ENCODE measurements at places on chromosomes 6 and 20. TPM values are rescaled to one million over a fixed set of nuclear protein-coding genes. Genes with fewer than 3 reads are reported as not detected.

Gene L3MBTL3
- 6.4 TPM for total RNA-seq

GRCh38 chr6:5455142-5455541 is 193.8 kb downstream of the FARS2 start:
- DNase-seq: no peak

Gene LY6G6C
- not detected for total RNA-seq

DNA sequence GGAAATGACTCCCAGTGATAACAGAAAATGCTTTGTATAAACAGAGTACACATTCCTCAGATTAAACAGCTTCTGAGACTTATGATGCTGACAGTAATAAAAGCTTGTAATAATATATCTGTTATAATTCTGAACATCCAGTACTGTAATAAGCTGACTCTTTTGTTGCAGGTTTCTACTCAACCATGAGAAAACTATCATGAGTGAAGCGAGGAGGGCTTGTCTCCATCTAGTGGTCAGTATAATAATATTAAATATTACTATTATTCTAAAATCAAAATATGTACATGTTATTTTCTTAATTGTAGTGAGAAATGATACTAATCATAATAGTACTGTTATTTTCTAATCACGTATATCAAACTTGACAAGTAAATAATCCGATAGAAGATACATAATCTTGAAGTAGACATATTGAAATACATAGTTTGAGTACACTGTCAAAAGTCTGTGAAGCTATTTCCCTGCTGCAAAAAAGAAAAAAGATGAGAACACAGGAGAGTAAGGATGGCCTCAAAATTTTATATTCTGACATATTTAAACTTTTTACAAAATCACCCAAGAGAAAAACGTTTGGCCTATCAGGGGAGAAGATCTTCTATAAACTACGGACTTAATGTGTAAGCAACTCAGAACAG is 183.1 kb downstream of the MOXD1 start:
- no peak for DNase-seq

Gene MOXD1
- total RNA-seq: 2.0 TPM

DNA sequence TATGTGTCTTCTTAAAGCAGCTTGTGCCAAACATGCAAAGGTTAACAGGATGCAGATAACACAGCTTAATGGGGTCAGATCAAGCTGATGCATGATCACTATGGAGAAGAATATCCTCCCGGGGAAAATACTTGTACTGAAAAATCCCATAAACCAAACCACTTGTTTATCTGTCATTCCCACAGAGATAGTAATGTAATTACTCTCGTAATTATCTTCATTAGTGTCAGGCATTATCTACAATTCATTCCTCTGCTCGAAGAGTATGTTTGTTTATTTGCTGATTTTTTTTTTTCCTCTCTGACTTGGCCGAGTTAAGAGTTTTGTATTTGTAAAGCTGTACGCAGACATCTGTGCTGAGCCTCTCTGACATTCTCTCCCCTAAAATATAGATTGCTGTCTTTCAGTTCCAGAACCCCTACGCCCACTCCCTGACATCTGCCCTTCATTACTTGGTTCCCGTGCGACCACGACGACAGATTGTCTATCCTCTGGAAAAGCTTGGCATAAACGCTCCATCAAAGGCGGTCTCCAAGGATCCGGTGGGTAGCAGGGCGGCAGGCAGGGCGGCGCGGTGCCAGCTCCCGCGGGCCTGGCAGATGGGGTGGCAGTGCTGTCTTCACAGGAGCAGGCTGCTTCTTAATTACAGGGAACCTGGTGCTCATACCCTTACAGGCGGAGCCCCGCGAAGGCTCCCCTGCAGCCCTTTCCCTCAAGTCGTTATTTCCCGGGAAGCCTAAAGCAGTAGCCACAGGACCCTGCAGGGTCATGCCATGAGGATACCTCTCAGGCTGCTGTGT is 147.2 kb downstream of the CFAP61 start:
- no peak for DNase-seq

DNA sequence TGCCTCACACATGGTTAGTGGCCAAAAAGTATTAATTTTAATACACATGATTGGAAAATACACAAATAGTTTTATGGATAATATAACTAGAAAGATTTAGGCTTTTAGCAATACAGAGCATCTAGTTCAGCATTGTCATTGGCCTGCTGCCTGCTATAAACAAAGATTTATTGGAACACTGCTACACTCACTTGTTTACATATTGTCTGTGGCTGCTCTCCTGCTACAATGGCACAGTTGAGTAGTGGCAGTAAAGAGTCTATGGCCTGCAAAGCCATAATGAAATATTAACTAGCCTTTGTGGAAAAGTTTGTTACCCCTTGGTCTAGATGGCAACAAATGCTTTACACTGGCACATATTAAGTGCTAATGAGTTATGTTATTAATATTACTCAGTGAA is 37.8 kb downstream of the ZNF451 start:
- no peak for DNase-seq

DNA sequence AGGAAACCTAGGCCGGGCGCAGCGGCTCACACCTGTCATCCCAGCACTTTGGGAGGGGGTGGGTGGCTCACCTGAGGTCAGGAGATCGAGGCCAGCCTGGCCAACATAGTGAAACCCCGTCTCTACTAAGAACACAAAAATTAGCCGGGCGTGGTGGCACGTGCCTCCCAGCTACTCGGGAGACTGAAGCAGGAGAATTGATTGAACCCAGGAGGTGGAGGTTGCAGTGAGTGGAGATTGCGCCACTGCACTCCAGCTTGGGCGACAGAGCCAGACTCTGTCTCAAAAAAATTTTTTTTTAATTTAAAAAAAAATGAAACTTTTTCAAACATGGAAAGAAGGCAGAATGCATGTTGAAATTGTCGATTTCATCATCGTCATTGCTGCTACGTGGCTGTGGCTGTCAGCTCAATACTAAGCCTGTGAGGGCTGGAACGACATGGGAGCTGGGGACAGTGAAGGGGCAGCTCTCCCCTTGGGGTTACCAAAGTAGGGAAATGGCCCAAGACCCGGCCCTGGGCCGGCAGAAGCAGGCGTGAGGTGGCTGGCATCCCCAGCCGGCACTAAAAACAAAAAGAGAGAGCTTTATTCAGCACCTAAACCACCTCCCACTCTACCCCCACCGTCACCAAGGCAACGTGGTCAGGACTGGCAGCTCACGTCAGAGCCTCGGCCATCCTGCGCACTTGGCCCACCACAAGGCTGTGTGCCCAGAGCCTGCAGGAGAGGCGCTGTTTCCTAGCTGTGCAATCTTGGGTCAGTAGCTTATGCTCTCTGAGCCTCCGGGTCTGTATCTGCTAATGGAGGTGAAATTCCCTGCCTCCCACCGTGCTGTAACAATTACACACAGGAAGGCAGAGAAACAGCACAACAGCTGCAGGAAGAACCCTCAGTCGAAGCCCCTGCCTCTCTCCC is 30.8 kb downstream of the AGPAT4 start:
- DNase-seq: no peak

DNA sequence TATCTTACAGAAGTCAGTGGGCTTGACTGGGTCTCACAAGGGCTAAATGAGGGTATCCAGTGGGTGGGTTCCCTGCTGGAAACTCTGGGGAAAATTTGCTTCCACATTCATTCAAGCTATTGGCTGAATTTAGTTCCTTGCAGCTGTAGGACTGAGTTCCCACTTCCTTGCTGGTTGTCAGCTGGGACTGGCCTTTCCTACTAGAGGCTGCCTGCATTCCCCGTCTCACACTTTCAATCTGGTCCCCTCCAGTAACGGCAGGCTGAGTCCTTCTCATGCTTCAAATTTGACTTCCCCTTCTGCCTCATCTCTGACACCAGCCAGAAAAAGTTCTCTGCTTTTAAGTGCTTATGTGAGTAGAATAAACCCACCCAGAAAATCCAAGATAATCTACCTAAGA is 4.4 kb downstream of the CSNK2A1 start:
- DNase-seq: no peak

Gene TBX18
- total RNA-seq: 45.5 TPM

Gene NNAT
- total RNA-seq: 0.65 TPM

Gene RBPJL
- not detected for total RNA-seq

GRCh38 chr6:143337201-143337949 is 113.1 kb downstream of the ADAT2 start:
- DNase-seq: no peak

- no peak for DNase-seq
Measured at GRCh38 chr20:36454698-36455427, 86.5 kb upstream of the MYL9 start.

- no peak for DNase-seq
Measured at GRCh38 chr6:43052842-43053544, 658 bp downstream of the CUL7 start.

Gene NRSN1
- not detected for total RNA-seq

DNA sequence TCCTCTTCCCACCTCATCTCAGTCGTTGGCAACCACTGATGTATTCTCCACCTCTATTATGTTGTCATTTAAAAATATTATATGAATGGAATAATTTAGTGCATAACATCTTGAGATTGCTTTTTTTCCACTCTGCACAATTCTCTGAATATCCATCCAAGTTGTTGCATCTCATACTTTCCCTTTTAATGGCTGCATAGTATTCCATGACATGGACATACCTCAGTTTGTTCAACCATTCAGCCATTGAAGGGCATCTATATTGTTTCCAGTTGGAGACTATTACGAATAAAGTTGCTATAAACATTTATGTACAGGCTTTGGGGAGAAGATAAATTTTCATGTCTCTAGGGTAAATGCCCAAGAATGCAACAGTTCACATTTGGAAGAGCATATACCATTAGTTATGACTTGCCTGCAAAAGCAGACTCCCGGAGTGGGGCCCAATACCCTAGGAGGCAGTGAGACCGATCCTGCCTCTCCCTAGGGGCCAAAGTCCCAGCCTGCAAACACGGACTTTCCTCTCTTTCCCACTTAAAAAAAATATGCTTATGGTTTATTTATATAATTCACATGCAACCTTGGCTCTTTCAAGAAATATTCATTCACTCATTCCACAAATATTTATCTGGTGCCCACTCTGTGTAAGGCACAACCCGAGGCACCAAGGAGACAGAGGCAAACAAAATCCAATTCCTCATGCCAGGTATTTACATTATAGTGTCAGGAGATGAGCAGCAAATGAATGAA is 227.0 kb upstream of the PMEPA1 start:
- DNase-seq: no peak

- DNase-seq: no peak
Measured at GRCh38 chr6:31383149-31383548, 20.2 kb upstream of the MICA start.

Gene DEFB132
- not detected for total RNA-seq

DNA sequence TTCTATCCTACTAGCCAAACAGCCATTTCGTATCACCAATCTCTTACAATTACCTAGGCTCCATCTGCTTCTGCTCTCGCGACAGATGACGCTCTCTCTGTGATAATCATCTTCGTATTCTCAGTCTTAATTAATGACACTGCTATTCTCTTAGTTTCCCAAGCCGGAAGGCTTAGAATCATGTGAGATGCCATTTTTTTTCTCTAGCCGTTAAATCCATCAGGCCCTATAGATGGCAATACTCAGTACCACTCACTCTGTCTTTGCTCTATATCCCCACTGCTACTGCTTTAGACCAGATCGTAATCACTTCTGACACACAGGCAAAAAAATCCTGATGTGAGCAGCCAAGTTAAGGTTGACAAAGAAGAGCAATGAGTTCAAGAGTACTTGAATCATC is 2.1 kb upstream of the THEMIS start:
- no peak for DNase-seq

- no peak for DNase-seq
Measured at GRCh38 chr6:159982731-159983506, 14.0 kb downstream of the IGF2R start.

Gene MCHR2
- total RNA-seq: not detected

DNA sequence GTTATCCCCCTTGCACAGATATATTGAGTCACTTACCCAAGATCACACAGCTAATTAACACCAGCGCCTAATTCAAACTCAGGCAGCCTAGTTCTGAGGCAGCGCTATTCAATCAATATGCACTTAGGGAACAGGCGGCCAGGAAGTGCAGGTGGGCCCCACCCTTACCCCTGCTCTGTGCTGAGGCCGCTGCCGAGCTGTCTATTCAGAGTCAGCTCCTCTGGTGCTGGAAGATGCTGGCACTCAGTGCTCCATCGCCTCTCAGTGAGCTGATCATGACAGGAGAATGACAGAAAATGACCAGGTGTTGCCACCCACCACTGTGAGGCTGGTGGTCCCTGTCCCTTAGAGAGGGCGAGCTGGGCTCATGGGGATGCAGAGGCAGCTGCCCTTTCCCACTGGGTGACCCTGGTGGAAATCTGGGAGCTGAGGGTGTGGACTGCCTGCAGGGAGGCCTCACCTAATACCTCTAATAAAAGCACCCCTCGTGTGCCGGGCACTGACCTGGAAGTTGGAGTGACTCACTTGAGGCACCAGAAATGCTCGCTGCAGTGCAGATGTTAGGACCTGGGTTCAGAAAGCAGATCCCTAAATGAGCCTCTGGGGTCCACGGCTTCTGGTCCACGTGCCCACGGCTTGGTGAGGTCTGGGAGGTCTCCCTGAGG is 42.5 kb upstream of the CD93 start:
- DNase-seq: peak; percentile 61

Gene GPR6
- not detected for total RNA-seq

- DNase-seq: no peak
Measured at GRCh38 chr6:169714595-169714994, 9.7 kb downstream of the PHF10 start.

GRCh38 chr6:44508646-44509045 is 121.1 kb downstream of the CDC5L start:
- DNase-seq: no peak

- peak; percentile 88 for DNase-seq
Measured at GRCh38 chr6:34934516-34934915, 45.5 kb downstream of the ANKS1A start.

- DNase-seq: no peak
Measured at GRCh38 chr6:132607544-132608233, 16.4 kb downstream of the TAAR2 start.

GRCh38 chr6:89834884-89835792 is 5.5 kb downstream of the CASP8AP2 start:
- no peak for DNase-seq

Gene NT5E
- 53.2 TPM for total RNA-seq

DNA sequence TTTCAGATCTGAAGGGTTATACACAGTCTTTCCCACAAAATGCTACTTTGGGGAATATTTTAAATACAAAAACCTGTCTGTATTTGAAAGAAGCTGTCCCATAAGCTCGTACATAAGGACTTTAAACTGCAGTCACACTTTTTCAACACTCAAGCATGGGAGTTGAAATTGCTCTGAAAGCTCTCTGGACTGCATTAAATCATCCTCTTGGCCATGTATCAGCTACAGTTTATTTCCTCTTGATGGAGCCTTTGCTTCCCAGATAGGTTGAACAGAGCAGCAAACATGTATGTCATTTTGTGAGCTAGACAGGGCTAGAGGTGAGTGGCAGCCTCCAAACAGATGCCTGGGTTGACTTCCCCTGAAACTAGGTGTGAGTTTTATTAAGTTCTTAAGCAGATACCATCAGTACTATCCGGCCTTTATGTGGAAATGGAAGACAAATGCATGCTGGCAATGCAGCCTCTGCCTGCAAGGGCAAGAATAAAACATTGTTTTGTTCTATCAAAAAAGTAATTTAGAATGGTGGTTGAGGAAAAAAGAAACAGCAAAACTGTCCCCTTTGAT is 105.9 kb upstream of the ENPP5 start:
- no peak for DNase-seq

Gene DACT2
- 0.24 TPM for total RNA-seq

GRCh38 chr20:4052554-4052953 is 37.2 kb upstream of the RNF24 start:
- DNase-seq: no peak
